ENCODE measurements at places on chromosomes 7 and 10.

GRCh38 chr10:131888186-131888604 is 12.6 kb upstream of the PPP2R2D start:
- DNase-seq = peak; percentile 65

DNA sequence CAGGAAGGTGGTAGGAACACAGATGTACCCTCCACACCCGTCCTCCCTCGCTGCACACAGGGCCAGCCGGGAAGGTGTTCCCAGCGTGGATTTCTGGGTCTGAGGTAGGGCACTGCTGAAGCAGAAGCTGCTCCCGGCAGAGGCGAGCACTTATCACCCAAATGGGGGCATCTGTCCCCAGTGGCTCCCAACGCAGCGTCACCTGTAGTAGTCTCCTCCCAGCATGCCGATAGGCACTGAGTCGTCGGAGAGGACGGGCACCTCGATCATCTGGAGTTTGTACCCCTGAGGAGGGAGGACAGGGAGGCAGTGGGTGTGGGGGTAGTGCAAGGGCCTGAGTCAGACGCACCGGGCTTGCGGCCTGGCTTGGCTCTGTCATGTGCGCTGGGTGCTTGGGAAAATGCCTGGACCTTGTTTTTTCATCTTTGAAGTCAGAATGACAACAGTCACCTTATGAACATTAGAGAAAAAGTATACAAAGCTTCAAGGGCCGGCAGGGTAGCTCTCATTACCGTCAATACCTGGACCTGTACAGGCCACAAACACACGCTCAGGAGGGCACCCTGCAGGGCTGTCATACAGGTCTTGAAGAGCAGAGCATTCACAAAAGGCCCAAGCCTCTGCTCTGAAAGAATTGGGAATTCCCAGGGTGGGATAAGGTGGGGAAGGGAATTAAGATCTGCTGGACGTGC is 3.1 kb upstream of the PYROXD2 start:
- DNase-seq = no peak

- DNase-seq = no peak
These were observed 13.3 kb downstream of the IFIT5 start for GRCh38 chr10:89427629-89428028.

- DNase-seq = no peak
These were observed 47.0 kb downstream of the MAD1L1 start for GRCh38 chr7:2185715-2186114.

DNA sequence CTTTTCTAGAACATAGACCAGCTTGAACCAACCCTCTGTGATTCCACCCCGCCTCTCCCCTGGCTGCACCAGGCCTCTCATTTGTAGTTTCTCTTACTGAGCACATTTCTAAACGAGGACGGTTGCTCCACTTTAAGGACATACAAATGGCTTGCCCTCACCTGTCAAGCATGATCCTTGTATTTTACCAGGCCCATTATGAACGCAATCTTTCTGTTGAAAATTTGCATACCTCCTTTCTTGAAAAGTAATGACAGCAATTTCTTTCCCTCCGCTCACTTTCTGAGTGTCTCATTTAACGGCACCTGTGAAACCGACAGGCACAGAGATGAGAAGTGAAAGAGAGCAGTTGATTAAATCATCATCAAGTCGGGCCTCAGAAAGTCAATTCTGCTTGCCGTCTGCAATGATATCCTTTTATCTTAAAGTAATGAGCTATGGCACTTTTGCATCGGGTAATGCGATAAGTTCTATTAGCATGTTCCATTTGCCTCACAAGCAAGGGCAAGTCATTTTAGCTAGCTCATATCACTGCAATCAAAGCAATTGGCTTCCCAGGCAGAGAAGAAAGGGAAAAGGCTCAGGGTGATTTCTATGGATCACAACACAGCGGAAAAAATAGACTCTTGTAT is 705.6 kb upstream of the GALNT17 start:
- DNase-seq = no peak
